Inflammatory macrophage (primary cell): ENCODE measurements at places on chromosomes 5 and 9.

DNA sequence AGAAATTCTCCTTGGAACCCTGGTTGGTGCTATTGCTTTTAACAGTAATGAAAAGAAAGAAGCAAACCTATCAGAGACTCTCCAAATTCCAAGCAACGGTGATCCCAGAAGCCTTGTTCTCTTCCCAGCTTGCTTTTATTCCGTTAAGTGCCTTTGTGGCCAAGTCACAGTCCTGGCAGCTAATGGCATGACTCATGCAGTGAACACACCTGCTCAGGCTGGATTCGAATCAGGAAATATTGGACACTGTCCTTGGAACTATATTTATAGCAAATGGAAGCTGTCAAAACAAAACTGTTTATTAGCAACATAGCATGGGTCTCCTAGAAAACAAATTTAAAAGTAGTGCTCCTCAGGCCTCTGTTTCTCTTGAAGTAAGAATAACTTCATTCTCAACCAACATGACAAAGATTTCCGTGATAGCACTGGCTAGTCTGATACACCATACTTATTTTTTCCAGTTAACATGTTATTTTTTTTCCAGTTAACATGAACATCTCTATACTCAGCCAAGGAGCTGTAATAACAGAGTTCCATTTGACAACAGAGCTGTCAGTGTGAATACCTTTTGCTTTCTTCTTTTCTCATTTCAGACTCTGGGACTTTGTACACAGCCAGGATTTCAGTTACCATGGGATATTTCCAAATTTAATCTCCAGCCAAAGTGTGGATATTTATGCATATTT is 502.4 kb downstream of the GADD45G start:
- no peak for DNase-seq

GRCh38 chr5:97842687-97843086 is 659.6 kb upstream of the RIOK2 start:
- no peak for DNase-seq

- no peak for DNase-seq
Measured at GRCh38 chr5:104513640-104514072, 951.1 kb upstream of the NUDT12 start.

GRCh38 chr5:95244479-95244878 is 40.4 kb downstream of the MCTP1 start:
- DNase-seq, result no peak

GRCh38 chr9:126452106-126452505 is 125.5 kb downstream of the MVB12B start:
- DNase-seq, result no peak

DNA sequence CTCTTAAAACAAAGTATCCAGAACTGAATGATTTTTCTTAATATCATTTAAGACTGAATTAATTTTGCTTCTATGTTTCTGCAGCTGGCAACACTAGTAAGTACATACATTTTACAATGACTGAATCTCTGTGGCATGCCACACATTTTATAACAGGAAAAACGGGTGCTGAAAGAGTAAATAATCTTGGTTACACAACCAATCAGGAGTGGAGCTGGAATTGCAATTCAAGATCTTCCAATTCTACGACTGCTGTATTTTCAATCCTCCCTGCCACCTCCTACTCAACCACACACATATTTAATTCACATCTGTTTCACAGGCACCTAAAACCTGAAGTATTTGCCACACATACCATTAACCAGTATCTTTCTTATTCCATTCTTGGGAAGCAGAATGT is 52.7 kb upstream of the NR5A1 start:
- DNase-seq, result no peak

- DNase-seq, result no peak
Measured at GRCh38 chr9:134600371-134600770, 41.2 kb upstream of the COL5A1 start.

GRCh38 chr9:92882276-92882675 is 4.4 kb upstream of the ZNF484 start:
- no peak for DNase-seq

DNA sequence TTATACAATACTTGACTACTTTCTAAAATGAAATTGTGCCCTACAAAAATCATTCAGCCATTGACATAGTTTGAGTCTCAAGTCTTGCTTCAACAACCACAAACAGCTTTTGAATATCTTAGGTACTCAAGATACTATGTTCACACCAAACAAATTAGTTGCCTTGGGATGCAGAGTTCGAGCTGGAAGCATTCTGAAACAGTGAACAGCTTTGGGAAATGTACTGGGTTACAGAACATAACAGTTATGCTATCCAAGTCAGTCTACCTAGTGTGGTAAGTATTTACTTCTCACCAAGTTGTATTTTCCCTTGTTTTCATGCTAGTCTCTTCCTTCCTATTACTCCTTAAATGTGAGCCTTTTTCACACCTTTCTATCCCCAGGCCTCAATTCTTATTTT is 143.2 kb downstream of the SSBP2 start:
- DNase-seq, result no peak

- DNase-seq, result no peak
Measured at GRCh38 chr5:67467110-67467509, 270.5 kb upstream of the CD180 start.

DNA sequence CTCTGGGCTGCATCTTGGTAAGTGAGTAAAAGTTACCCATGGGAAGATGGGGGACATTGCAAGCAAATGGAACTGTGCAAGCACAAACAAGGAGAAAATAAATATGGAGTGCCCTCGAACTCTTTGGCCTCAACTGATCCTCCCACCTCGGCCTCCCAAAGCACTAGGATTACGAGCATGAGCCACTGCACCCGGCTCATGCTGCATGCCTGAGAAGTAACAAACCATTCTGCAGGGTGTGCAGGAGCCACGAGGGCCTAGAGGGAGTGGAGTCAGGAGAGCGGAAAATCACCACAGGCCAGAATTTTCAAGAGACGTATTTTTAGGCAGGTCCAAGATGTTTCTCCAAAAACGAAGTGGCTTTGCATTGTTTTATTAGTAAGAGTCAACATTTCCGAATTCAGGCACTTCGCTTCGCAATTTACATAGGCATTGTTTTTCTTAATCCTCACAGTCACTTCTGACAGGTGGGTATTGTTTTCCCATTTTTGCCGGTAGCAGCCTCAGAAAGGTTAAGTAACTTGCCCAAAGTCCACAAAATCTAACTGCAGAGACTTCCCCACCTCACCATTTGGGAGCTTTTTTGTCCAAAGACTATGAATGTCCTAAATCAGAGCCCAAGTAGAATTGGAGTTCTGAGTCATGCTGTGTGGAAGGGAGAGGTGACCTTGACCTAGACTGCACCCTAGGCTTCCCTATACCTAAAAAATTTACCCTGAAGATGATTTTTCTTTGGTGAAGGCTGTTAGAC is 230.2 kb downstream of the NR3C1 start:
- DNase-seq, result no peak

DNA sequence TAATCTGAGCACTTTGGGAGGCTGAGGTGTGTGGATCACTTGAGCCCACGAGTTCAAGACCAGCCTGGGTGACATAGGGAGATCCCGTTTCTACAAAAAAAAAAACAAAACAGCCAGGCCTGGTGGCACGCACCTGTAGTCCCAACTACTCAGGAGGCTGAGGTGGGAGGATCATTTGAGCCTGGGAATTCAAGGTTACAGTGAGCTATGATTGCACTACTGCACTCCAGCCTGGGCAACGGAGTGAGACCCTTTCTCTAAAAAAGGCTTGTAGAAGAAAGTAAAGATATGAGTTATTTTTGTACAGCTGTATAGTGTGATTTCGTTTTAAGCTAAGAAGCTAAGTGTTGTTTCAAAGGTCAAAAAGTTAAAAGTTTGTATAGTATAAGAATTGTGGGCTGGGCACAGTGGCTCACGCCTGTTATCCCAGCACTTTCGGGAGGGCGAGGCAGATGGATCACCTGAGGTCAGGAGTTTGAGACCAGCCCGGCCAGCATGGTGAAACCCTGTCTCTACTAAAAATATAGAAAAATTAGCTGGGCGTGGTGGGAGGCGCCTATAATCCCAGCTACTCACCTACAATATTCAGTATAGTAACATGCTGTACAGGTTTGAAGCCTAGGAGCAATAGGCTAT is 18.8 kb downstream of the UBE2R2 start:
- DNase-seq, result no peak

GRCh38 chr5:31086839-31087415 is 106.6 kb upstream of the CDH6 start:
- no peak for DNase-seq

GRCh38 chr5:54109626-54110330 is 200.6 kb downstream of the ARL15 start:
- DNase-seq, result no peak

GRCh38 chr5:94992325-94992724 is 292.6 kb downstream of the MCTP1 start:
- no peak for DNase-seq

DNA sequence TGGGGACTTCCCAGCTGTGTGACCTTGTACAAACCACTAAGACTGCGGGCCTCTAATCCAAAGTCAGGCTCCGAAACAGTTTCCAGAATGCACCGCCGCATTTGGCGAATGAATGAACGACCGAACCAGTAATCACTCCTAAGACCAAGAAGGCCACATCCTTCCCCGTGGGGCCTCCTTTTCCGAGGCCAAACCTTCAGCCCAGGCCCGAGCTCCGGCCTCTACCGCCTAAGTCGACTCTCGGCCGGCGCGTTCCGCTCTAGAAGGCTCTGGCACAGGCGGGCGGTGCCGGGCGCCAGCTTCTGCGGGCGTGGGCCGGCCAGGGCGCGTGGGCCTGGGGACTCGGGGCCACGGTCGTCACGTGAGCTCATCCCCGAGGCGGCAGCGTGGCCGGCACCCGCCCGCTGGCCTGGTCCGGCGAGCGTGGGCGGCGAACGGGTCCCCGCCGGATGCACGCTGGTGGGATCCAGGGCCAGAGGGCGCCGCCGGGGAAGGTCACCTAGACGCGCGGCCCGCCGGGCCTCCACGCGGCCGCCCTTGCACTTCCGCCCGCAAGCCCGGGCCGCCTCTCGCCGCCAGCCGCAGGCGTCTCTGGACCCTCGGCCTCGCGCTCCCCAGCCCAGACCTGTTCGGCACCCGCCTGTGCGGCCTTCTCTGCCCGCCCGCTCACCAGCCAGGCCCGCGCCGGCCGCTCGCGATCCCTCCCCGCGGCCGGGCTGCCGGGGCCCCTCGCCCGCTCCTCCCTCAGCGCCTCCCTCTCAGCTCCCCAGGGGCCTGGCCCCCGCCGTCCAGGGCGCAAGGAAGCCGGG is 754 bp downstream of the VDAC1 start:
- DNase-seq, result peak; percentile 90

DNA sequence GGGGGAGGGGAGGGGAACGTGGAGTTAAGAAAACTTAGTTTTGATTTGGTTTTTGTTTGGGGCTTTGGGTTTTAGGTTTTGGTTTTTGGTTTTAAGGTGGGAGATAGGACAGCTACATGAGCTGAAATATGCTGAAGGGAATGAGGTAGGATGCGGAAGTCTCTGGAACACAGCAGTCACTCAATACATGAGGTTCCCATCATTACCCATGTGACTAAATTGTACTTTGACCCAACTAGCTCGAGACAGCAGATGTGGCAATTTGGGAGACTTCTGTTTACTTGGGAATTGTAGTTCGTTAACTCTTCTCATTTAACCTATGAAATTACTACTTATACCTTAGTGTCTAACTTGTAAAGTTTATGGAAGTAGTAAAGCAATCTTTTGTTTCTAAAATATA is 124.2 kb downstream of the TLE1 start:
- no peak for DNase-seq

- DNase-seq, result no peak
Measured at GRCh38 chr5:136210259-136210658, 17.3 kb upstream of the SMIM32 start.

- no peak for DNase-seq
Measured at GRCh38 chr5:160284291-160284873, 28.0 kb downstream of the CCNJL start.

- DNase-seq, result no peak
Measured at GRCh38 chr9:98456156-98456613, 200.7 kb upstream of the TBC1D2 start.

- DNase-seq, result no peak
Measured at GRCh38 chr9:93698140-93698908, 121.9 kb downstream of the PHF2 start.

DNA sequence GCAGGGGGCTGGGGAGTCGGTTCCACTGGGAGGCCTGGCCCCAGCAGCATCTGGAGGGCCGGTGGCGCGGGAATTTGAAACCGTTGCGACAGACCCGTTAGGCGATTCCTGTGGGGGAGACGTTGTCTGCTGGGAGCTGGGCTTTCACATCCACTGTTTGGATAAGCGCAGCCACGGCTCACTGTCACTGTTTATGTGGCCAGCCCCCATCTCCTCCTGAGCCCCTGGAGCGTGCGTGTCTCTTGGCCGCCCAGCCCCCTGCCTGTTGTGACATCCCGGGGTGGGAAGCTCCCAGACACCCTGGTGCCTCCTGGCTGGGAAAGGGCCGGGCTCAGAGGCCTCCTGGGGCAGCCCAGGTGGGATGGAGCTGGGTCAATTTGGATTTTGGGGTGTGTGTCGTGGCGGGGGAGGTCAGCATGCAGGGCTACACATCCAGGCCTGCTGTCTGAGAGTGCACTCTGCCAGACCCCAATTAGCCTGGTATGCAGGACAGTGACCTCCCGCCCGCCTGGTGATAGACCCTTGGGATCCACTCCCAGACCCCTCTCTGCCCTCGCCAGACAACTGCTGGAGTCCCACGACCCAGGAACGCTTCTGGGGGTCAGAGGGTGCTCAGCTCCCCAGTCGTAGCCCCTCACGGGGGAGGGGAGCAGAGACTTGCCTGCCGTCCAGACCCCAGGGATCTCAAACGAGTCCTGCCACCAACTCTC is 62.0 kb upstream of the RNU6ATAC start:
- DNase-seq, result peak; percentile 48

DNA sequence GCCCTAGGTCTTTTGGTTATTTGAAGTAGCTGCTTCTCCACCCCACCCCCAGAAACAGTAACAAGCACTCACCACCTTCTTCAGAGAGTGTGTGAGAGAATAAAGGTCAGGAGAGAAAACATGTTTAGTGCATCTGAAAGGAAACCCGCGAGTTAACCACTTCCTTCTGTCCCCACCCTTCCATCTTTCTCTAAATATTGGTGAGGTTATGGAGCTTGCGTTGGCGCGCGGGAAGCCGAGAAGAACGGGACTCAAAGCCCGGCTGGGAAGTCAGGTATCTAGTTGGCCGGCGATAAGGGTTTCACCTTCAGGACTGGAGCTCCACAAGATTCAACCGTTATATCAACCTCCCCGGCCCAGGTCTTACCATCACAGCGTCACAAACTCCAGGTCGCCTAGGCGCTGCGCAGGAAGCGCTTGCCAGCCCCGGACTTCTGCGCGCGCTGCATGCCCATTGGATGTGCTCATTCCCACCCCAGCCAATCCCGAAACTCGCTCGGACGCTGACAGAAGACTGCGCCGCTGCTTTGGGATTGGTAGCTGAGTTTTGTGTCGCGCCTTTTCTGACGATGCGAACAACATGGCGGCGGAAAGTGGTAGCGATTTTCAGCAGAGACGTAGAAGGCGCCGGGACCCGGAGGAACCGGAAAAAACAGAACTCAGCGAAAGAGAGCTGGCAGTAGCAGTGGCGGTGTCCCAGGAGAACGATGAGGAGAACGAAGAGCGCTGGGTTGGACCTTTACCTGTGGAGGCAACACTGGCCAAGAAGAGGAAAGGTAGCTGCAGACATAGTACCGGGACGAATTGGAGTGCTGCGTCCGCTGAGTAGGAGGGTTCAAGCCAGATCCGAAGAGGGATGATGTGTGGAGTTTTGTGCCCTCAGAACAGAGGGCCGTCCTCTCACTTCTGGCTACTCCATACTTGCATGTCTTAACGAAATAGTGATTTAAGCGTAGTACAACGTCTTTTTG is at the start of the genes CENPK and PPWD1:
Gene CENPK, minus strand, starts transcription at position 438 of the 971 bp plus-strand sequence. CDS start 8,261 bp downstream, outside the sequence.
Gene PPWD1, plus strand, starts transcription at position 566 of the 971 bp plus-strand sequence. Its CDS starts 15 bp downstream, at position 581.
- peak; percentile 96 for DNase-seq

- no peak for DNase-seq
Measured at GRCh38 chr5:67476531-67476930, 279.9 kb upstream of the CD180 start.
